ENCODE measurements at places on chromosomes 13 and 19. TPM values are rescaled to one million over a fixed set of nuclear protein-coding genes. Genes with fewer than 3 reads are reported as not detected.

DNA sequence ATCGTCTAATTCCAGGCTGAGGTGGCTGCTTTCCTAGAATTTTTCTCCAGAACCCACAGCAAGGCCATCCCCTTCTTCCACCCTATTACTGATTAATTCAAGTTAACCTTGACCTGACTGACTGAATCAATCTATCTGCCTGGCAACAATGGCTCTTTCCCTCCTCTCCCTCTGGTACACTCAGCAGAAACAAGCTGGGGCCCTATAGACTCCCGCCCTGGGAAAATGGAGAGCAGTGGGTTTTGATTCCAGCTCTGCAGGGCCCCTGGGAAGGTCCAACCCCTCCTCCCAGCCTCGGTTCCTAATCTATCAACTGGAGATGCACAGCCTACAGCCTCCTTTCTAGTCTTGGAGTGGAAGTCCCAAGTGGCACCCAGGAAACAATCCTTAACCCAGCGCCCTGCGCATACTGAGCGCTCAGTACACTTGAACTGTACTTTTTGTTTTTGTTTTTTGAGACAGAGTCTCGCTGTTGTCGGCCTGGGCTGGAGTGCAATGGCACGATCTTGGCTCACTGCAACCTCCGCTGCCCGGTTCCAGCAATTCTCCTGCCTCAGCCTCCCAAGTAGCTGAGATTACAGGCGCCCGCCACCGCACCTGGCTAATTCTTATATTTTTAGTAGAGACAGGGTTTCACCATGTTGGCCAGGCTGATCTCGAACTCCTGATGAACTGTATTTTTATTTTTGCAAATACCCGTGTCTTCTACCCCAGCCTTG, 5.2 kb upstream of the C3 start:
- peak; percentile 50 for DNase-seq

GRCh38 chr13:86567119-86567518, 767.9 kb upstream of the SLITRK6 start:
- DNase-seq = no peak

DNA sequence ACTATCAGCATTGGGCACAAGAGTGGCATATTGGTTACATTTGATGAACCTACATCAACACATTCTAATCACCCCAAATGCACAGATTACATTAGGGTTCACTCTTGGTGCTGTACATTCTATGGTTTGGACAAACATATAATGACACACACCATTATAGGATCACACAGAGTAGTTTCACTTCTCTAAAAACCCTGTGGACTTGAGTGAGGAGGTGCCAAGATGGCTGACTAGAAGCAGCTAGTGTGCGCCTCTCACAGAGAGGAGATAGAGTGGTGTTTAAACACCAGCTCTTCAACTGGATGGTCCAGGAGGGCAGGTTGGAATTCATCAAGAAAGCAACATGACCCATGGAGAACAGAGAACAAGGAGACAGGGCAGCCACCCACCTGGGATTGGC, 265.6 kb downstream of the TDRD3 start:
- DNase-seq = no peak

GRCh38 chr19:28239270-28239669, 973.7 kb downstream of the UQCRFS1 start:
- no peak for DNase-seq

DNA sequence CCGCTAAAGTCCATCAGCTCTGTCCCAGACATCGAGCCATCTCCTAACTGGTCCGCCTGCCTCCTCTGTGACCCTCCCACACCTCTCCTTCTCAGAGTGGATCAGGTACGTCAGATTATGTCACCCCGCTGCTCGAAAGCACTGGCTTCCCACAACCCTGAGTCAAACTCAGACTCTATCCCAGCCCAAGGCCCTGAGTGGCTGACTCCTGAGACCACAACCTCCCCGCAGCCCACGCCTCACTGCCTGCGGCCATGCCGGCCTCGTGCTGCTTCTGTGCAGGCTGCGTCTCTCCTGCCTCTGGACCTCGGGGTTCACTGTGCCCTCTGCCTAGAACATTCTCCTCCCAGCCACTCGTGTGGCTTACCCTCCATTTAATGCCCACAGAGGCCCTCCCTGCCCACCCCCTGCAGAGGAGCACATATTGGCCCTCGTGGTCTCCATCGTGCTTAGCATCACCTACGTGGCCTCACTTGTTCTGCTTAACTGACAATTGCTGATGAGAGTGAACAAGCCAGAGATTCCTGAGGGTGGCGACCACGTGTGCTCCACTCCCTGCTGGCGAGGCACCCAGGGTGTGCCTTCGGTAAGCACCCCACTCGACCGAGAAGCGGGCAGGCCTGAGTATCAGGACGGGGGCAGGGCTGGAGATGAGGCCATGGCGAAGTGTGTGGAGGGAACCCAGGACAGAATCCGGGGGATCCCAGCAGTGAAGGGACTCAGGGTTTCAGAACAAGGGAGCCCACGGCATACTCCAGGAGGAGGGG, 13.5 kb upstream of the FKRP start:
- DNase-seq = no peak

NRTN gene
- 6.2 TPM for total RNA-seq

Data from mucosa of gallbladder (tissue), 1 donor.